Iris pigment epithelial cell (primary cell): ENCODE measurements at places on chromosomes 16 and 17.

GRCh38 chr16:79767421-79768275, 167.1 kb upstream of the MAF start:
- DNase-seq, result peak; percentile 24

DNA sequence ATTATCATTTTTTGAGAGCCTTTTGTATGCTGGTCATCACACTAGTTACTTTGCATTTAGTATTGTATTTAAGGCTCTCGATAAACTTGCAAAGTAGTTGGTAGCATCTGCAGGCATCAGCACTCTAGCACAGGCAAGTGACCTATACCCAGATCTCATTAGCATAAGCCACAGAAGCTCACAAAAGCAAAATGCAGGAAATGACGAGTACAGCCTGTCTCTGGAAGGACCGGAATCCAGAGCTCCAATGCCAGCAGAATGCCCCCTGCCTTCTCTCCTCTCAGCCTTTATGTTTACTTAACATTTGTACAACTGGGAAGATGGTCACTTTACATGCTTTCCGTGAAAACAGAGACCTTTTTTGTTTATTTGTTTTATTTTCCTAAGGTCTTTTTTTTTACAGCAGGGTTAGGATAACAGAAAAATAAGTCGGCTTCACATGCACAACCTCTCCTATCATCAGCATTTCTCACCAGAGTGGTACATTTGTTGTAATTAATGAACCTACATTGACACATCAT, 45.4 kb upstream of the MYOCD start:
- DNase-seq, result peak; percentile 89

- DNase-seq, result no peak
These were observed 436 bp upstream of the BRIP1 start for GRCh38 chr17:61863801-61864126.

DNA sequence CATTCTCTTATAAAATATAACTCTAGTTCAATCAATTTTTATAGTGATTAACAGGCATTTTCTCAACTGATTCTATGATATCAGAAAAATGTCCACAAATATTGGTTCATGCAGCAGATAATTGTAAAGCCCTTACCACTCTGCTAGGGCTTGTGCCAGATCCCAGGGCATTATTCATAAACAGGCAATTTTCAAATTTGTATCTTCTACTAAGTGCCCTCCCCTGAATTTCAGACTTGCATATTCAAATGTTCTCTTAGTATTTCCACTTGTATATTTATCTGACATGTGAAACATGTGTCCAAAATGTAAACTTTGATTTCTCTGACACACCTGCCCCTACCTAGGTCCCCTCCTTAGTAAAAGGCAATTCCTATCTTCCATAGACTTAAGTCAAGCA, 9.3 kb downstream of the CPHXL2 start:
- no peak for DNase-seq

DNA sequence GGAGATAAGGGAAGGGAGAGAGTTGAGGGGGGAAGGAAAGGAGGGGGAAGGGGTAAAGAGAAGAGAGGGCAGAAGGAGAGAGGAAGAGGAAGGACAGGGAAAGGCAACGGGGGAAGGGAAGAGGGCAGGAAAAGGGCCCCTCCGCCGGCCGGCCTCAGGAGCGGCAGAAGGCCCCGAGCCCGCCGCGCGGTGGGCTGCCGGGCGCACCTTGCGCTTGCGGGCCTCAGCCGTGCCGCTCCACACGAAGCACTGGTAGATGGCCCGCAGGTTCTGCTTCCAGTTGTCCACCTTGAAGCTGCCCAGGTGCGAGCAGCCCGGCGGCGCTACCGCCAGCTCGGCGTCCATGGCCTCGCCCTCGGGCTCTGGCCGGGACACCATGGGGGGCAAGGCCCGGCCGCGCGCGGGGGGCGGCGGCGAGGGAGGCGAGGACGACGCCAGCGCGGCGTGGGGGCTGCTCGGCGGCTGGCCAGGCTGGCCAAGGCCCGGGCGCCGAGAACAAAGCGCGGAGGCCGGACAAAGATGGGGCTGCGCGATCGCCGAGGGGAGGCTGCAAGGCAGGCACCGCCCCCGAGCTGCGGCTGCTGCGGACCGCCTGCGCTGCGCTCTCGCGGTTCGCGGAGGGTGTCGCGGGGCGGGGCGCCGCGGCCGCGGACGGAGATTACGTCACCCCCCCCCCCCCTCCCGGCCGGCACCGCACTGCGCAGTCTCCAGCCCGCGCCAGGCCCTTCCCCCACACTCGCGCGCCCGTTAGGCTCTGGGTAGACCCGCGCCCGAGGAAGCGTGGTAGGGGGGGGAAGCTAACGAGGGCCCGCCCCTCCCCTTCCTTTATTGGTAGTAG, at the start of gene USP22:
Gene USP22 (minus strand): TSS at position 554 of the 838 bp plus-strand sequence. CDS start 176 bp downstream, at position 378.
- DNase-seq, result no peak

GRCh38 chr17:64410750-64411490, 20.3 kb upstream of the PECAM1 start:
- DNase-seq, result no peak

DNA sequence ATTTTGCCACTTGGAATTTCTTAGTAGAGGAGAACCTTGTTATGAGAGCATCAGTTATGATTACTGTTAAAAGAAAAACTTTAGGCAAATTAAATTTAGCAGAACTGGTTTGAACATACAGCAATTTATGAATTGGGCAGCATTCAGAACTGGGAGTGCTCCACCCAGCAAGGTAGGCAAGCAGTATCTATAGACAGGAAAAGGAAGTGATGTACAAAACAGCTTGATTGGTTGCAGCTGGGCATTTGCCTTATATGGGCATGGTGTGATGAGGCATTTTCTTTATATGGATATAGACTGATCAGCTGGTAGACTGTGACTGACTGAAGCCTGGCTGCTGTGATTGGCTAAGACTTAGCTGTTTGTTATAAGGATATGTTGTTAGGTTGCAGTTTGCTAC, 17.6 kb upstream of the CYLD start:
- no peak for DNase-seq

DNA sequence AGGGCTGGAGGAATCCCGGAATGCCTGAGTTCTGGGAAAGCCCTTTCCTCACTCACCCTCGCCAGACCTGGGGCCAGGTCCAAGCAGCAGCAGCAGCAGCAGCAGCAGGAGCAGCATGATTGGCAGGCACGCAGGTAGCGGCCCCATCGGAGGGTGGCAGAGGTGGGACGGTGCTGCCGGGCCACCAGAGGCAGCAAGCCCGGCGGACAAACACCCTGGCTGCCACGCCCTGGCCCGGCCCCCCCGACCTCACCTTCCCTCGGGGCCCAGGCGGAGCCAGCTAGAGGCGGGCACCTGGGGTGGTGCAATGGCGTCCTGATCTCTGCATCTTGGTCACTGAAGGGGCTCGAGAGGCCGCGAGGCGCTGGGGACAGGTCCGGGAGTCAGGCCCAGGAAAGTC, 122.4 kb downstream of the LAT start:
- no peak for DNase-seq

DNA sequence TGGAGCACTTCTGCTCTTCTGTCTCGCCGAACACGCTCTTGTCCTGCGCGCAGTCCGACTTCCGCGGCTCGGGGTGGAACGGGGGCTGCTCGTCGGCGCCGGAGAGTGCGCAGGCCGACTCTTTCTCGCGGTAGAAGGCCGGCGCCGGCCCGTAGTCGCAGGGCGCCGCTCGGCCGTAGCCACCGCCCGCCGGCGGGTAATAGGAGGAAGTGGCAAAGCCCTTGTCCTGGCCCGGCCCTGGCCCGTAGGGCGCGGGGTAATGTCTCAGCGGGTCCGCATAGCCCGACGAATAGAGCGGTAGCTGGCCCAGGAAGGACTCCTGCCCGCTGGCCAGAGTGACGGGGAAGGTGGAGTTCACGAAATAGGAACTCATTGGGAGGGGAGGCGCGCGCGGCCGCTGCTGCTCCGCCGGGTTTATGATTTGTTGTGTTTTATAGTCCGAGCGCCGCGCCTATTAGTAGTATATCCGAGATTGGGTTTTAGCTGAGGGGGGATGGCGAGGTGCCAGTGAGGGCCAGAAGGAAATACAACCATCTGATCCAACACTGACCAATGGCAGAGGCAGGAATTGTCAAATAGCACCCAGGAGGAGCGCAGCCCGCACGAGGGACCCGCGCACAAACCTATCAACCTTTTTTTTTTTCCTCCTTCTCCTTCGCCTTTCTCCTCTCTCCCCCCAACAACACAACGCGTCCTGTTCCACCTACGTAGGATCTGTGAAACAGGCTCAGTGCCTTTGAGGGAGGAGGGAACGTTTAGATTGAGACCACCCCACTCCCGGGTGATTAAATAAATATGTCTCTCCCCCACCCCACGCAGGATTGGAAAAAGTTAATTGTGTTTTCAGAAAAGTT, 4.4 kb upstream of the HOXB5 start:
- DNase-seq, result no peak

DNA sequence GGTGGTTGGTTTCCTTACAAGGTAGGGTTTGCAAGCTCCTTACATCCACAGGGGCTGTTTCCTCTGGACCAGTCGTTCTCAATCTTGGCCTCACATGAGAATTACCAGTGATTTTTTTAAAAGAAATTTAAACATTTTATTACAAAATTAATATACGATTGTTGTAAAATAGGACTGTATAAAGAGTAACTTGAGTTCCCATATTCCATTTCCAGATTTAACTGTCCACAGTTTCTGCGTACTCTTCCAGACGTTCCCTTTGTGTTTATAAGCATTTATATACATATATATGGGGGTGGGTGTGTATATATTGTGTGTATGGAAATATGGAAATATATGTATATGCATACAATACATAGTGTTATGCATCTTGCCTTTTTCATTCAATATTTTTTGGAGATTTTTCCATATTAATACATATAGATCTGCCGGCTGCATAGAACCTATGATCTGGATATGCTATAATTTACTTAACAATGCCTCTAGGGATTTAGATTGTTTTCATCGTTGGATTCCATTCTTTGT, 31.5 kb downstream of the HLF start:
- DNase-seq, result no peak

DNA sequence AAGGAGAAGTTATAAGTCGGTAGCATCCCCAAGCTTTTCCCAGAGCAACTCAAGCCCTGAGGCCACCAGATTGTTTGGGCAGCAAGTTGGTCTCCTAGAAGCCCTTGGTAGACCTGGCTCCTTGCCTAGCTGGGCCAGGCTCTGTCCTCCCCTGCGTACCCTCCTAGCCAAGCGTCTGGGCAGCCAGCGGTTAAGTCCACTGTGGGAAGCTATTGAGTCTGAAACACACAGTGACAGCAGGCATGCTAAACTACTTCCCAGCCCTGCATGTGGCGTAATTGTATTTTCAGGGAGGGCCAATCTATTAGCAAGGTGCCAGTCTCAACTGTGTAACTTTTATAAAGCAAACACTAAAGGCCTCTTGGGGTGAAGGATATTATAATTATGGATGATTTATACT, 419.1 kb upstream of the RBFOX1 start:
- DNase-seq, result no peak

- DNase-seq, result no peak
These were observed 2.5 kb downstream of the TAX1BP3 start for GRCh38 chr17:3665834-3666233.

DNA sequence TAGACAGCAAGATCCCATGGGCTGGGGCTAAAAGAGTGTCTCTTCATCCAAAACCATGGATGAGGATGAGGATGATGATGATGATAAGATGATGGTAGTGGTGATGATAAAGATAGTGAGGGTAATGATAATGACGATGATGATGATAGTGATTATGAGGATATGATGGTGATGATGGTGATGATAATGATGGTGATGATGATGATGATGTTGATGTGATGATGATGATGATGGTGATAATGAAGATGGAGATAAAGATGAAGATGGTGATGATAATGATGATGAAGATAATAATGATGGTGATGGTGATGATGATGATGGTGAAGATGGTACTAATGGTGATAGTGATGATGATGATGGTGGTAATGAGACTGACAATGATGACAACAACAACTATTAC, 299.5 kb downstream of the NPIPA8 start:
- no peak for DNase-seq

- DNase-seq, result peak; percentile 49
These were observed 1.1 kb downstream of the RAI1 start for GRCh38 chr17:17682293-17682736.

DNA sequence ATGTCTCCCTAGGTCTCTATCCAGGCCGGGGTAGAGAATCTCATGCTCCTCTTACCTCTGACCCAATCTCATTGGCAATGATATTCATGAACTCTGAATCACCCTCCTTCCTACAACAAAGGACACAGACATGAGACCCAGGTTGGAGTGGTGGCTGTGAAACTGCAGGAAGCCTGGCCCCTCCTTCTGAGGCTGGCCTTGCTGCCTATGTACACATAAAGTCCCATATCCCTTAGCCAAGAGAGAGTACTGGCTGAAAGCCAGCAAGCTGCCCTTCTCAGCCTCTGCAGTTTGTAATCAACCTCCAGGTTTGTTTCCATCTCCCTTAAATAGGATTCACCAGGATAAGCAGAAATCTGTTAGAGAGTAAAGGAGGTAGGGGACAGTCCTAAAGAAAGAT, 10.6 kb downstream of the AARSD1 start:
- DNase-seq, result peak; percentile 16

DNA sequence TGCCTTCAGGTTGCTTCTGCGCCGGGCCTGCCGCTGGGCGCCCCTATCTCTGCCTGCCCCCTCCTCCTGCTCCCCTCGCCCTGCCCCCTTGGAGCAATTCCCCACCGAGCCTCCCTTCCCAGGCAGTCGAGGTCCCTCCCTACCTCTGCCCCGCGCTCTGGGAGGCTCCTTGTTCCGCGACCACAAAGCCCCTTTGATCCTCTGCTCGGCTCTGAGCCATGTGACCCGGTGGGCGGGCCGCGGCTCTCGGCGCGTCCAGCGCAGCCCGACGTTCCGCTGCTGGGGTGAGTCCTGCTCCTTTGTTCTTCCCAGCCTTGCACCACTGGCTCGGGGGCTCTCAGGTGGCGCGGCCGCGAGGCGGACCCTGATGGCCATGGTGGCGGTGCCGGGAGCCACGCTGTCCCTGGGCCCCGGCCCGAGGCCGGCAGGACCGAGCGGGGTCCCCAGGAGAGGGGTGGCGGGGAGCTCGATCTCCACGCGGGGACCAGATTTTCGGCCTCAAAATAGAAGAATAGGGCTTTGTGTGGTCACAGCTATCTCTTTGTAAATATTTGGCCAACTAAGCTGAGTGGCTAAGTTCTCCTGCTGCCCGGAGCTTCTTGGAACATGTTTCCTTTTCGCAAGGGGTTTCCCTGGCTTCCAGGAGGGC, 310.6 kb downstream of the SEC14L1 start:
- DNase-seq, result peak; percentile 81

DNA sequence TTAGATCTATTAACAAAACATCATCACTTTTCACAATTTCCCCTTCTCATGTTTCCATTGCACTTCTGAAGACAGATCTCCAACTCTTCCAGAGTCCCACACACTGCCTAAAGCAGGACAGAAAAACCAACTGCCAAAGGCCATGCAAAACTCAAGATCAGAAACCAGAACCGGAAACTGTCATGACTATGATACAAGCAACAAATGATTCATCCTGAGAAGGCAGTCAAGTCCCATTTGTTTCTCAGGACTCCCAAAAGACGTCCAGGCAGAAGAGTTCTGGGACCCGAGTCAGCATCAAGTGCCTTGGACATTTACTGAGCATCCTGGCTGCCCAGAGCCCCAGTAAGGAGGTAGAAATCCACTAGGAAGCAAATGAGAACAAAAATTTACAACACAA, 38.8 kb downstream of the ERN1 start:
- DNase-seq, result peak; percentile 33

GRCh38 chr17:57365420-57365819, 109.1 kb downstream of the MSI2 start:
- DNase-seq, result peak; percentile 60

- DNase-seq, result no peak
These were observed 310.0 kb downstream of the SEC14L1 start for GRCh38 chr17:77450742-77451244.

GRCh38 chr16:86379505-86379846, 130.9 kb upstream of the FOXF1 start:
- no peak for DNase-seq

- no peak for DNase-seq
These were observed 2.9 kb downstream of the SPECC1 start for GRCh38 chr17:20012017-20012536.

- DNase-seq, result no peak
These were observed 136.1 kb downstream of the SPACA3 start for GRCh38 chr17:33127706-33128105.
